Hepatic stellate cell (primary cell): ENCODE measurements at places on chromosomes 12 and 14.

- DNase-seq: no peak
Measured at GRCh38 chr12:470133-470532, 10.4 kb downstream of the B4GALNT3 start.

DNA sequence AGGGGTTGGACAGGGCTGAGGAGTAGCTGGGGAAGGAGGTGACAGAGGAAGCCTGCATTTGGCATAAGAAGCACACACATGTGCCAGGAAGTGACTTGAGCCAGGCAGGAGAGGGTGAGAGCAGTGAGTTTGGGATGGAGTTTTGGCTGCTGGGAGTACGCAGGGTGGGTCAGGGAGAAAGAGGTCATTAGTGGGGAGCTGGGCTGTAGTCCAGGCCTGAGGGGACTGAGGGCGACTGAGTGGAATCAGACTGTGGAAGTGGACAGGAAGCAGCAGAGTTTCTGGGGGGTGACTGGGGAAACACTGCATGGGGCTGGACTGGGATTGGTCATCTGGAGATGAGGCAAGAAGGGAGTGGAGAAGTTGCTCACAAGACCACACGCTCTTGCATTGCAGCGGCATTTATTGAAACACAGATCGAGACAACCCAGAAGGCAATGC is 7.6 kb downstream of the KRT85 start:
- no peak for DNase-seq

DNA sequence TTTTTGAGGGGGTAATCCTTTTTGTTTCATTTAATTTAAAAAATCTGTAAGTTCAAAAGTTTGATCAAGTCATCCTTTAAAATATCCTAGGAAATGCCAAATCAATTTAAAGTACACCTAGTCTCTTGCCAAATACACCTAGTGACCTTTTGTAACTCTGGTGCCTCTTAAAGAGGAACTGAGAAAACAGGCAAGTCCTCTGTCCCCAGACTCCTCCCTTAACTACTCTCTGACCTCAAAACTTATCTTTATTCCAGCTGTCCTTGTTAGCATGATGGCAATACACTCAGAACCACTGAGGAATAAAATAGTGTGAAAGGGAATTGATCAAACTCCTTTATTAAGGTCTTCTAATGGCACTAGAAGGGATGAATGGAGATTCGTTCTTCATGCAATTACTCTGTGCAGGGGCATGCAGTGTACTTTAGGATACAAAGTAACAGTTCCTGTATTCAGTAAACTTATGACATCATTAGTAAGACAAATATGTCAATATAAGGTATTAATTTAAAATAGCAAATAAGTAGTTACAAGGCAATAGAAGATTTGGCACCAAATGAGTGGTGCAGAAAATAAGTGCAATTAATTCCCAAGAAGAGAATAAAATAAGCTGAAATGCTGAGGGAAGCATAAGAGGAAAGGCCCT is 3.3 kb downstream of the FAR2 start:
- no peak for DNase-seq

DNA sequence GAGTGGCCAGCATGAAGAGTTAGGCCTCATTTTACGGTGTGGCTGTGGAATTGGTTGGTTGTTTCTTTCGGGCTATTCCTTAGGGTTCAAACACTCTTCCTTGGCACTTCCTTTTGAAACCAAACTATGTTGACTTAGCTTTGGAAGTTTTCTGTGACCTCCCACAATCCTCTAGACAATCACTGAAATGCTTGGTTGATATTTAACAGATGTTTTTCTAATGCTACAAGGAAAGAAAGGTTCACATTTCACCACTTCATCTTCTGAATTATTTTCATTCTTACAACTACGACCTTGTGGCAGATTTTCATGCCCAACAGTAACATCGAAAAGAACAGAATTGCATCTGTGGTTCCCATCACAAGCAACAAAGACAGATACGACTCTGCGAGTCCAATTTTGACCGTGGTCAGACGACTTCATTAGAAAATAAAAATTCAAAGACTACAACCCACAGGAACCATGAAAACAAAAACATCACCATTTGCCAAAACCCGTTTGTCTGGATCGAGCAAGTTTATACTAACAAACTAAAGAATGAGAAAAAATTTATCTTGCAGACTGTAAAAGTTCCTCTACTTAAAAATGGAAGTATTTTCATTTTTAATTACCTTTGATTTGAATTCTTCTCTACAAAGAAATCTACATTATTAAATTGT is 16.9 kb downstream of the PRKAB1 start:
- DNase-seq: no peak

GRCh38 chr14:22268875-22269274 is 320.1 kb downstream of the DAD1 start:
- no peak for DNase-seq

DNA sequence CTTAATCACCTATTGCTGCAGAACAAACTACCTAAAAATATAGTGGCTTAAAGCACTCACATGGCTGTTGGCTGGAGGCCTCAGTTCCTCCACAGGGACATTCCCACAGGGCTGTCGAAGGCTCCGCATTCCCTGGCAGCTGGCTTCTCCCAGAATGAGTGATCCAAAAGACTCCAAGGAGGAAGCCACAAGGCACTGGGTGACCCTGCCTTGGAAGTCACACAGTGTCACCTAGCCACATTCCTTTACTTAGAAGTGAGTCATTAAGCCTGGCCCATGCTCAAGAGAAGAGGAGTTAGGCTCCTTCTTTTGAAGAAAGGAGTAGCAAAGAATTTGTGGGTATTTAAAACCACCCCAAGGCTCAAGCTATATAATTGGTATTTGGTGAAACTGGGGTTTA is 63.9 kb upstream of the MAP1LC3B2 start:
- DNase-seq: peak; percentile 72

GRCh38 chr12:11725686-11726085 is 76.2 kb downstream of the ETV6 start:
- no peak for DNase-seq

DNA sequence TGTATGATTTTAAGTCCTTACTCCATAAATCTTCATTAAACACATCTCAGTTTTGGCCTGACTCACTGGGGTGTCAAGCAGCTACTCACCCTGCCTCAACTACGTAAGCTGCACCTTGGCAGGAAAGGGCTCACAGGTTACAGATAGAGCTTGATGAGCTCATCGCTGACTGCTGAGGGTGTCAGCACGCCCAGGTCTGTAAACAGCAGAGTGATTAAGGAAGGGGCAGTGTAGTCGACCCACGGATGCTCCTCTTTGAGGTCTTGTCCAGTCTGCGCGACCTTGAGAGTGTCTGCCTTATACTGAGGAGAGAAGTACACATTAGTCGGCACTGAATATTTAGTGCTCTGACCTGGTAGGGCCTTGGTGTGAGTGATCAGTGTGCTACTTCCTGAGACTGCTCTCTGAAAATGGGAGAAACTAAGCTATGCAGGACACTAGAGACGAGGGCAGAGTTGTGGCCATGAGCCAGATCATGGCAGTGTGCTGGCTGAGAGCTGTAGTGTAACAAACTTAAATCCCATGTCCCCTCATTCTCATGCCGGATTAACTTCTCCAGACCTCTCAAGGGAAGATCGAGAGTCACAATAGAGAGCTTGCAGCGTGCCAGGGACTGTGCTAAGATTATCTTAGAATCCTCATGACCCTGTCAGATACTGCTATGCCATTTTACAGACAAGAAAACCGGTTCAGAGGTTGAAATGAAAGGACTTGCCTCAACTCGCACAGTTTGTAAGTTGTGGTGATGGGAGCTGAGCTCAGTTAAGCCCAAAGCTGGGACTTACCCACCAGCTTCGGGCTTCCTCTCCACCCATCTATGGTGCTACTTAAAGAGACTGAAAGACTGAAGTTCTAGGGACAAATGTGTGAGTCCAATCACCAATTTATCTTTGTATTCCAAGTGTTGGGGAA is 11.6 kb downstream of the EIF2B1 start:
- DNase-seq: no peak

GRCh38 chr14:59728304-59728703 is 142.3 kb downstream of the RTN1 start:
- DNase-seq: peak; percentile 16

DNA sequence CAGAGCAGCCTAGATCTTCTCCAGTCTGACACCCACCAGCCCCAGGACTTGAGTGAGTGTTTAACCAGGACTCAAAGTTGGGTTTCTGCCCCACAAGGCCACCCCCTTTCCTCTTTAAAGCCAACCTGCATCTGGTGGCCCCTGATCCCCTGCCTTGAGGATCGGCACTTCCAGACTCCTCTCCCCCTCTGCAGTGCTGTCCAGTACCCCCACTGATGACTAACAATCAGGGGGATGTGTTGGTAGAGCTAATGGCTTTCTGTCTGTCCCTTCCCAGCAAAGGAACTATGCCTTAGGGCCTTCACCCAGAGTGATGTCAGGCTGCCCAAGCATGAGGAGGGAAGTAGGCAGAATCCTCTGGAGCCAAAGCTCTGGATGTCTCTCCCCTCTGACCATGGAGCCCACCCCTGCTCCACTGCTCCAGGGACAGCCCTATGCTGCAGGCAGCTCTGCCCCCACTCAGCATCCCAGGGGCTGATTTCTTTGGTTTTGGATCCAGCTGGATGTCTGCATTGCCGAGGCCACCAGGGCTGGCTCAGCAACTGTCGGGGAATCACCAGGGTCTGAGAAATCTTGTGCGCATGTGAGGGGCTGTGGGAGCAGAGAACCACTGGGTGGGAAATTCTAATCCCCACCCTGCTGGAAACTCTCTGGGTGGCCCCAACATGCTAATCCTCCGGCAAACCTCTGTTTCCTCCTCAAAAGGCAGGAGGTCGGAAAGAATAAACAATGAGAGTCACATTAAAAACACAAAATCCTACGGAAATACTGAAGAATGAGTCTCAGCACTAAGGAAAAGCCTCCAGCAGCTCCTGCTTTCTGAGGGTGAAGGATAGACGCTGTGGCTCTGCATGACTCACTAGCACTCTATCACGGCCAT is 42.9 kb downstream of the DAD1 start:
- DNase-seq: peak; percentile 85

- no peak for DNase-seq
Measured at GRCh38 chr14:22070119-22070982, 396.7 kb upstream of the OR4E1 start.

DNA sequence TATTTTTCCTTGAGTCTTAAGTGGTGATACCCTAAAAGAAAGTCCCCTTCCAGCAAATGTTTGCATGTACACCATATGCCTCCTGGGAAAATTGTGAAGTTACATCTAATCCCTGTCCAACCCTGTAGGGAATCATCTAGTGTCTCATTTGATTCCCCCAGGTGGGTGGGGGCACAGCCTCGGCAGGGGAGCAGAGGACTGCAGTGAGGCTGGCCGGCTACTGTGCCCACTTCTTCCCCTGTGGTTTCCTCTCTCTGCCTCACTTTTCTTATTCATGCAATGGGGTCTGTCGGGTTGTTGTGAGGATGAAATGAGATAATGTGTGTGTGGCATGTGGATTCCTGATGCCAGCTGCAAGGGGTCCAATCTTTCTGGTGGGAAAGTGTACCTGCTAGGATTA is 6.0 kb downstream of the PAPLN start:
- DNase-seq: no peak

GRCh38 chr14:64012720-64013119 is 159.9 kb downstream of the SYNE2 start:
- no peak for DNase-seq

DNA sequence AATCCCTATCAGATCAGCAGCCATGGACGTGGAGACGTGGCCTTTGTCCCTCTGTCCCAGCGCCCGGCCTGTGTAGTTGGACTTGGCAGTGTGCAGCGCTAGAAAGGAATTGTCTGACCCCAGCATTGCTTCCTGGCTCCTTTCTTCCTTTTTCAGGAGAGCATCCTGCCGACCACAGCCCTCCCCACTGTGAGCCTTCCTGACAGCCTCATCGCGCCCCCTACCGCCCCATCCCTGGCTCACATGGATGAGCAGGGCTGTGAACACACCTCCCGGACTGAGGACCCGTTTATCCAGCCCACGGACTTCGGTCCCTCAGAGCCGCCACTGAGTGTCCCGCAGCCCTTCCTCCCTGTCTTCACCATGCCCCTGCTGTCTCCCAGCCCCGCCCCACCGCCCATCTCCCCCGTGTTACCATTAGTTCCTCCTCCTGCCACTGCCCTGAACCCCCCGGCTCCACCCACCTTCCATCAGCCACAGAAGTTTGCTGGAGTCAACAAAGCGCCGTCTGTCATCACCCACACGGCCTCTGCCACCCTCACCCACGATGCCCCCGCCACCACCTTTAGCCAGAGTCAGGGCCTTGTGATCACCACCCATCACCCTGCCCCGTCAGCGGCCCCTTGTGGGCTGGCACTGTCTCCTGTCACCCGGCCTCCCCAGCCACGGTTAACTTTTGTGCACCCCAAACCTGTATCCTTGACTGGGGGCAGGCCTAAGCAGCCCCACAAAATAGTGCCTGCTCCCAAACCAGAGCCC is 40.6 kb downstream of the IL31 start:
- DNase-seq: no peak

- DNase-seq: no peak
Measured at GRCh38 chr14:21702316-21702715, 28.7 kb upstream of the OR4E1 start.

- no peak for DNase-seq
Measured at GRCh38 chr12:124774054-124774461, 89.6 kb downstream of the SCARB1 start.

DNA sequence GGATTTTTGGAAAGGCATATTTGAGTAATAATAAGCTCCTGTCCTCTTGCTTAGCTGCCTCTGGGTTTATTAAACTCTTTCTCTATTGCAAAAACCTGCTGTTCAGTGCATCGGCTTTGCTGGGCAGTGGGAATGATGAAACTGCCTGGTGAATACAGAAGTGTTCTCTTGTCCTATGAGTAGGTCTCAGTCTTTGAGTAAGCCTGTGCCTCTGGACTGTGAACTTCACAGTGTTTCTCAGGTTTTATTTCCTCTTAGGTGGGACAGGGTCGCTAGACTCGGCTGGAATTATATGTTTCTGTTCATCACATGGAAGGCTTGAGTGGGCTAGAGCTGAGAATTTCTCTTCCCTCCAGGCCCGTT is 46.4 kb downstream of the CRADD start:
- no peak for DNase-seq

DNA sequence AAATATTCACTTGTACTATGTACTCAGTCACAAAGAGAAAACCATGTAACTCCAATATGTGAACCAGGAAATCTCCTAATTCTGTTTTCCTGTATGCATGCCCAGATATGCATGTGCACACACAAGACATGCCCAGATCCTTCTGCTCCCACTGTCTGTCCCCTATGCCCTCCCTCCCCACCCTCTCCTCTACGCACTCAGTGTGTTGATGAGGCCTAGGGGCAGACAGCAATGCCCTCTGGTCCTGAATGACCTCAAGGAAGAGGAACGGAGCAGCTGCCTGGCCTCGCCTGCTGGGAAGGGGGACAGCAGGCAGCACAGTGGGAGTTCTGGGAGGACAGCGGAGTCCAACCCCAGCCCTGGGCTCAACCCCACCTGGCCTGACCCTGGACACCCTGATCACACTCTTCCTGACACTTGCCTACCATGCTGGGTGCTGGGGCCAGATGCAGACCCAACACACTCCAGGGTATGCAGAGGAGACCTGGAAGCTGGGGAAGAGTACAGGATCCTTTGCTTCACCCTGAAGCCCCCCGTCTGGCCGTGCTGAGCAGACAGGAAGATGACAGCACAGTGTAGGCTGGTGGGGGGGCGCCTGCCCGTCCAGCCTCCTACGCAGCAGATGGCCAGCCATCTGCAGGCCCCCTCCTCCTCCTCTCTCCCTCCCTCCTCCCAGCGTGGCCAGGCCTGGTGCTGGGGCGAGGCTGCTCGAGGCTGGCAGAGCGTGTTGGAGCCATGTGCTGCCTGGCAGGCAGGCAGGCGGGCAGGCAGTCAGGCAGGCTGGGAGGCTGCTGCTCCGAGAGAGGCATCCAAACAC is 106.6 kb upstream of the NCOR2 start:
- no peak for DNase-seq
